ENCODE measurements at places on chromosomes 1 and 21. TPM values are rescaled to one million over a fixed set of nuclear protein-coding genes. Genes with fewer than 3 reads are reported as not detected.

Gene CELA2A
- total RNA-seq = not detected

Gene MPZ
- not detected for total RNA-seq

Gene SPATA46
- not detected for total RNA-seq

Gene PLA2G5
- total RNA-seq = not detected

Gene TMEM269
- 0.08 TPM for total RNA-seq

Gene CHI3L2
- total RNA-seq = 0.40 TPM

Data from A549 treated with DMSO at 1 μM for 4 hours (cell line).